ENCODE measurements at places on chromosomes 1 and 21. TPM values are rescaled to one million over a fixed set of nuclear protein-coding genes. Genes with fewer than 3 reads are reported as not detected.

- peaks cover 18% of the 10 kb centered on the region for H3K36me3 ChIP-seq
- no peak overlapping the region for H3K27ac ChIP-seq
- DNase-seq: no peak
- no peak overlapping the region for H3K4me3 ChIP-seq
- no peaks in the 10 kb centered on the region for H3K4me1 ChIP-seq
Observed at GRCh38 chr1:162385280-162385623, 3.7 kb downstream of the C1orf226 start.

GRCh38 chr1:29460694-29461093, 224.4 kb downstream of the PTPRU start:
- DNase-seq: no peak
- no peak overlapping the region for H3K27ac ChIP-seq
- peaks cover 20% of the 10 kb centered on the region for H3K36me3 ChIP-seq
- no peaks in the 10 kb centered on the region for H3K27me3 ChIP-seq
- H3K4me3 ChIP-seq: no peak overlapping the region
- no peaks in the 10 kb centered on the region for H3K4me1 ChIP-seq

GRCh38 chr1:160166166-160166868, 14.9 kb downstream of the ATP1A4 start:
- H3K4me1 ChIP-seq: peaks cover 17% of the 10 kb centered on the region
- no peak for DNase-seq
- no peaks in the 10 kb centered on the region for H3K27me3 ChIP-seq
- H3K27ac ChIP-seq: no peak overlapping the region
- no peaks in the 10 kb centered on the region for H3K36me3 ChIP-seq

DNA sequence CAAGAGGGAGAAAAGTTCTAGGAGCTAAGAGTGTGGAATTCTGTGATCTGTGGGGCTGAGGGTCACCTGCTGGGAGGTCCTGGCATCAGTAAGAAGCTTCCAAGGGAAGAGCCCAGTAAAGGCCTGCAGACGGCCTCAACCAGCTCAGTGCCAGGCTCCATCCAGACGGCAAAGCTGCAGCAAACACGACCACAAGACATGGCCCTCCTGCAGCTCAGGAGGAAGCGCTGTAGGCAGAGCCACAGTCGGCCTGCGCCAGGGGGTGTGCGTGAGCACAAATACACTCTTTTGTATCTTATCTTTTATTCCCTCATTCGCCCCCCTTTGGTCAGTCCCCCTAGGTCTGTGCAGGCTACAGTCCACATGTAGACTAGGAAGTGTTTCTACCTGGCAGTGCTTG, 13.4 kb downstream of the C1orf174 start:
- H3K27me3 ChIP-seq: no peaks in the 10 kb centered on the region
- H3K27ac ChIP-seq: no peak overlapping the region
- DNase-seq: no peak
- no peak overlapping the region for H3K4me3 ChIP-seq

DNA sequence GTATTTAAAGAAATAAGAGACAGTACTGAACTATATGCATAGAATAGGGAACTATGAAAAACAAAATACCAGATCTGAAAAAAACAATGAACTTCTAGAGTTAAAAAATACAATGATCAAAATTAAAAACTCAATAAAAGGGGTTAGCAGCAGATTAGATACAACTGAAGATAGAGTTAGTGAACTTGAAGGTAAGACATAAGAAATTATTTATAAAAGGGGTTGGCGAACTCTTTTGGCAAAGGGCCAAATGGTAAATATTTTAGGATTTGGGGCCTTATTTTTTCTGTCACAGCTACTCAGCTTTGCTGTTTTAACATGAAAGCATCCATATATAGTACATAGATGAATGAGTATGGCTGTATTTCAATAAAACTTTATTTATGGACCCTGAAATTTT, 111.4 kb downstream of the ST3GAL3 start:
- no peak for DNase-seq
- H3K4me1 ChIP-seq: peaks cover 3% of the 10 kb centered on the region
- no peak overlapping the region for H3K27ac ChIP-seq
- H3K27me3 ChIP-seq: no peaks in the 10 kb centered on the region

Gene KRTAP13-2
- total RNA-seq: not detected

GRCh38 chr1:41005876-41006275, 15.6 kb downstream of the SLFNL1 start:
- H3K4me3 ChIP-seq: no peak overlapping the region
- peaks cover 99% of the 10 kb centered on the region for H3K36me3 ChIP-seq
- H3K27me3 ChIP-seq: no peaks in the 10 kb centered on the region
- no peak overlapping the region for H3K27ac ChIP-seq
- DNase-seq: no peak

GRCh38 chr1:183230413-183230812, 44.3 kb downstream of the LAMC2 start:
- H3K27ac ChIP-seq: no peak overlapping the region
- H3K4me3 ChIP-seq: no peak overlapping the region
- H3K27me3 ChIP-seq: no peaks in the 10 kb centered on the region
- H3K4me1 ChIP-seq: peaks cover 20% of the 10 kb centered on the region
- no peaks in the 10 kb centered on the region for H3K36me3 ChIP-seq
- DNase-seq: no peak

Gene GJA9
- total RNA-seq: not detected

Gene INAVA
- total RNA-seq: 37.2 TPM

DNA sequence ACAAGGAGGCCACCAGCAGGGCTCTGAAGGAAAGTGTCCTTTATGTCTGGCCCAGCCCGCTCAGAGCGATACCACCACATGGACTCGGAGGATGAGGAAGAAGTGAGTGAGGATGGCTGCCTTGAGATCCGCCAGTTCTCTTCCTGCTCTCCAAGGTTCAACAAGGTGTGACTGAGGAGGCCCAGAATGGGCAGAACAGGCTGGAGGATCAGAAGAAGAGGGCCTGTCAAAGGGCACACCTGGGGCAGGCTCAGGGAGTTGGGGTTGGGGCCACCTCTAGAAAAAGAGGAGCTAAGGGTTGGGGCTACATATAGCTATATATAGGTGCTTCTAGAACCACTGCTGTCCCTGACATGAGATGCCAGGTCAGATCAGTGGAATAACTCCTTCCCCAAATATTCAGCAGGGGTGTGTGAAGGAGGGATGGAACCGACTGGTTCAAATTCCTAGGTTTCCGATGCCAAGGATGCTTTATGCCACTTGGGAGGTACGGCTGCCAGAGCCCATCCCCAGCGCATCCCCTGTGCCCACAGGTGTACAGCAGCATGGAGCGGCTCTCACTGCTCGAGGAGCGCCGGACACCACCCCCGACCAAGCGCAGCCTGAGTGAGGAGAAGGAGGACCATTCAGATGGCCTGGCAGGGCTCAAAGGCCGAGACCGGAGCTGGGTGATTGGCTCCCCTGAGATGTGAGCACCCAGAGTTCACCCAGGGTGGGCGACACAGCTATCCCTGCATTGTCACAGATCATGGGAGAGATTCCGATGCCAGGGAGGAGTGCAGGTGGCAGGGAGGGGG, 102.2 kb downstream of the PIK3R3 start:
- peak; percentile 17 for DNase-seq
- H3K4me1 ChIP-seq: no peaks in the 10 kb centered on the region
- H3K27ac ChIP-seq: no peak overlapping the region
- no peak overlapping the region for H3K4me3 ChIP-seq
- no peaks in the 10 kb centered on the region for H3K27me3 ChIP-seq

DNA sequence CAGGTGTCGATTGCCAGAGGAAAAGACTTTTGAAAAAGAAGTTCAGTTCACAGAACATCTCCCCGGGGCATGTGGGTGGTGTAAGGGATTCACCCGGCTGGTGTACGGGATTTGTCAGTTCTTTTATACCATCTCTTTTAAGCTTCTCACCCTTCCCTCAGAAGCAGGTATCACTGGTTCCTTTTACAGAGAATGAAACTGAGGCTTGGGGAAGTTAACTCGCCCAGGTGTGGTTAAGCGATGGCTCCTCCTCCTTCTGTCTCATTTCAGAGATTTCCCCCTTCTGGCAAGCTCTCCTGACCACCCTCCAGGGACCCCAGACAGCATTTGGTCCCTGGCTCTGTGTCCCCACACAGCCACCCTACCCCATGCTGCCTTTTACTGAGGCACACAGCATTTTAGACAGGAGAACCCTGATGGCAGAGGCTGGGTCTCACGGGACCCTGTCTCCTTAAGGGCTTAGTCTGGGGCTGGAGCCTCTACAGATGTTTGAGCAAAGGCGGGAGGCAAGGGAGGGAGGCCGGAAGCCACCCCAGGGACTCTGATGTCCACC, 2.8 kb upstream of the ECE1 start:
- H3K36me3 ChIP-seq: no peaks in the 10 kb centered on the region
- H3K4me3 ChIP-seq: no peak overlapping the region
- H3K4me1 ChIP-seq: no peaks in the 10 kb centered on the region
- H3K27ac ChIP-seq: no peak overlapping the region
- no peaks in the 10 kb centered on the region for H3K27me3 ChIP-seq

DNA sequence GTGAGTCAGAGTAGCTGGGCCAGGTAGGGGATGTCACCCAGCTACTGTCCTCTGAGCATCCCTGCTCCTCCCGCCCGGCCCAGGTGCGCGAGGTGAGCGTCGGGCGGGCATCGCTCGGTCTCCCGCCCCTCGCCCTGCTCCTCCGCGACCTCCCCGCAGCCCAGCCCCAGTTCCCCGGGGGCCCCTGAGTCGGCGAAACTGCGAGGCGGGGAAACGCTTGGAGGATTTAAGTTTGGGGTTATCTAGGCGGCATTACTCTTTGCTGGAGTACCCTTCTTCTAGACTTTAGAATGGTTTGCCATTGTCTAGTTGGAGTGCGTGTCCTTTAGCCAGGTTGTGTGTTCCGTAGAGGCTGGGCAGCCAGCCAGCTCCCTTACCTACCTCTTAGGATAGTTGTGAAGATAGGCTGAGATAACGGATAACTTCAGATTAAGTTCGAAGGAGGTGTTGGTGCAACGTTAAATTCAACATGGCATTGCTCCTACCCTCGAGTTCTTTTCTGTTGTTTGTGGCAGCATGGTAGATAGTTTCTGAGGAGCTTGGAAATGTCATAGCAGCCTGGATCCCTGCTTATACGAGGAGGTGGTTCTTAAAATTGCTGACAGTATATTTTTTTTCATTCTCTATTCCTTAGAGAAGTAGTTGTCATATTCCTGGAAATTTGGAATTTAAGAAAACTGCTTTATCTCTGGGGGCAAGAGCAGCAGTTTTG, 697 bp downstream of the AGO3 start:
- DNase-seq: no peak
- H3K36me3 ChIP-seq: peaks cover 2% of the 10 kb centered on the region
- H3K4me1 ChIP-seq: no peaks in the 10 kb centered on the region

DNA sequence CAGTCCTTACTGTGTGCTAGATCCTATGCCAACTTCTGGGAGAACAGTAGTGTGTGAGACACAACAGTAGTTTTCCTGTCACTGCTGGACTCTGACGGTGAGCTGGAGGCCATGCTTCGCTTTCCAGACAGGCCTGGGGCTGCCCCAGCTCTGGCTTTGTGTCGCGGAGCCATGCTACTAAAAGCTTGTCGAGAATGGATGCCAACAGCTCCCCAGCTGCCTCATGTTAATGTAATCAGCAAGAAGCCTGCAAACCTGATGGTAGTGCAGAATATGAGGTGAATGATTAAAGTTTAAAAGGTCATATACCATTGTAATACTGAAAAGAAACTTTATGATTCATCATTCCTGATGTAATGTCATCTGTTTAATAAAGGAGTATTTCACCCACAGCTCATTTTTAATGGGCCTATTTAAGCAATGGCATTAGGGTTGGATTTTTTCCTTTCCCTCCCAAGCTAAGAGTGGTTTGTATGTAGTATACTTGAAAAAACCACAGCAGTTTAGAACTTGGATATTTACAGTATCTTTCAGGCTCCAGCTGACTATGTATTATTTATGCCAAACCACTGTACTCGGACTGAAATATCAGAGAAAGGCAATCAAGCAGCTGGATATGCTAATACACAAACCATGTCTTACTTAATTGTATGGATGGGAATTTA, 343.0 kb downstream of the NUF2 start:
- no peak for DNase-seq
- H3K27me3 ChIP-seq: no peaks in the 10 kb centered on the region
- no peak overlapping the region for H3K27ac ChIP-seq
- H3K4me1 ChIP-seq: no peaks in the 10 kb centered on the region
- no peak overlapping the region for H3K4me3 ChIP-seq

DNA sequence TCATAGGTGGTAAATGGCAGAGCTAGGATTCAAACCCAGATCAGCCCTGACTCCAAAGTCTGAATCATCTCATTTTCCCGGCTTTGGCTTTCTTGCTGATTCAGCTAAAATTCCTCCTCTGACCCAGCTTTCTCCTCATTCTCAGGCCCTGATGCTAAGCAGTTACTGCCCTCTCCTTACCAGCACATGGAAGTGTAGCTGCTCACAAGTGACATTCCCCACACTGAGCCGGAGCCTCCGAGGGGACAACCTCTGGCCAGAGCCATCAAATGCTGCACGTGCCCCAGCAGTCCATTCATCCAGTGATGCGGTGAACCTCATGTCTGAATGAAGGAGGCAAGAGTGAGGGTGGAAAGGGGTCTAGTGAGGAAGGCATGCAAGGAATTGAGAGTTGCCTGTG, 11.1 kb downstream of the ITGA10 start:
- no peaks in the 10 kb centered on the region for H3K36me3 ChIP-seq
- H3K27ac ChIP-seq: no peak overlapping the region
- DNase-seq: no peak
- H3K4me1 ChIP-seq: no peaks in the 10 kb centered on the region
- no peak overlapping the region for H3K4me3 ChIP-seq
- H3K27me3 ChIP-seq: no peaks in the 10 kb centered on the region

DNA sequence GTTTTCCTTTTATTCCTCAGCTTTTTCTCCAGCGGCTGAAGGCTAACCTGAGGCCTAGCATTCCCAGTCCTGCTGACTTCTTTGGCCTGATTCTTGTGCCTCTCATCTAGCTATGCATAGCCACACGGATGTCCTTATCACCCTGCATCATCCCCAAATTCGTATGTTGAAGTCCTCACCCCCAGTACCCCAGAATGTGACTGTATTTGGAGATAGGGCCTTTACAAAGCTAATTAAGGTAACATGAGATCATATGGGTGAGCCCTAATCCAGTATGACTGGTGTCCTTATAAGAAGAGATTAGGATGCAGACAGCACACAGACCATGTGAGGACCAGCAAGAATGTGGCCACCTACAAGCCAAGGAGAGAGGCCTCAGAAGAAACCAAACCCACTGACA, 44.6 kb downstream of the CDCP2 start:
- H3K27ac ChIP-seq: no peak overlapping the region
- no peak overlapping the region for H3K4me3 ChIP-seq
- no peaks in the 10 kb centered on the region for H3K4me1 ChIP-seq
- no peaks in the 10 kb centered on the region for H3K36me3 ChIP-seq
- no peaks in the 10 kb centered on the region for H3K27me3 ChIP-seq
- DNase-seq: no peak

DNA sequence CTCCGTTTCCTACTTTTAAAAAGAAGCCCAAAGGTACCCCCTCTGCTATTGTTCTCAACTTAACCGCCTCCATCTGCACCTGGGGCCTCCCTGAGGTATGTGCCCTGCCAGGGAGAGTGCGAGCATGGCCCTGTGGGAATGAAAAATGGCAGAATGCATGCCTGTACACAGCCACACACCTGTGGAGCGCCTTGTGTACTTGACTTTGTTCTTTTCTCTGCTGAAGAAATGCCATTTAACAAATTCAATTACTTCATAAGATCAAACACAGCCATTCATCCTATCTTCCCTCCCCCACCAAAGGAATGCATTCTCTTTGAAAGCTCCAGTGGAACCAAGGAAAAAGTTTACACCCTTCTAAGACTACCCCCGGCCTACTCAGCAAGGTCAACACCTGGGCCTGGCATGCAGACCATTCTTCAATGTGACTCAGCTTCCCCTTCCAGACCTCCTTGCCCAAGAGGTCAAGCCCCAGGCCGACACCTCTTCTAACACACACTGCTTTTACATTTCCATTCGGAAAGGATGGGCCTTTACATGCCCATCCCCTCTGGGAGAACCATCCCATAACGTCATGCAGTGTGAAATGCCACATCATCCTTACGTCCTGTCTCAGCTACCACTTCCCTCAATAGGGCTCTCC, 123.7 kb downstream of the SMYD2 start:
- H3K27me3 ChIP-seq: no peaks in the 10 kb centered on the region
- peak overlapping the region; percentile 84 for H3K27ac ChIP-seq

Data from H9 (cell line).